NCI-H1436 treated with DMSO at 0.1 percent for 48 hours (cell line): ENCODE measurements at places on chromosomes 2 and 18.

DNA sequence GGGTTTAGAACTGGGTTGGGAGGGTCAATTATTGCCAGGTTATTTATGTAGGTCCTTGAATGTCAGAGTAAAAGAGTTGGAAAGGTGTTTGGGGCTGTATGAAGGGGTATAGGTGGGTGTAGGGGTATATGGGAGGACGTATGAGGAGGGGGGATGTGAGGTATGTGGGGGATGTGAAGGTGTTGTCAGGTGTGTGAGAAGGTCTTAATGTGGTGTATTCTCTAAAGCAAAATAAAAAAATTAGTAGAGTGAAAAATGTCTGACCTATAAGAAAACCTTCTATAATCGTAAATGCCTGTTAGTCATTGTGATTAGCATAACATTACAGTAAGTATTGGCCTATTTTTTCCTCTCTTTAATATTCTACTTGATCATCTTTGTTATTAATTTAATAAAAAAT is 25.1 kb downstream of the ACVR2A start:
- no peak for DNase-seq

GRCh38 chr2:73850009-73850408 is 21.2 kb downstream of the STAMBP start:
- no peak for DNase-seq

DNA sequence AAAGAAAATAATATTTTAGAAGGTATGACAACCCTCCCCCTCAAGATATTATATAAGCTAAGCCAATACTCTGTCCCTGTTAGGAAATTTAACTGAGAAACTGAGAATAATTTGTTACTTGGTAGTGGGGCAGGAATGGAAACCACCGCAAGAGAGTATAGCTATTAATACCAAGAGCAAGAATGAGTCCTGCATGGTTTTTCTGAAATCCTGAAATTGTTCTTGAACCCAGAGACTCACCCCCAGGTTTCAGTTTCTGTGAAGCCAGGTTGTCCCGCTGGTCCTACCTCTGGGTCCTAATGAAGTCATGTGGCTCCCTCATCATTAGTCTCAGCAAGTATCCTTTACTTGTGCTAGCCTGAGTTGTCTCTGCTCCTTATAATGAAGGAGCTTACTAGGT is 671.0 kb upstream of the ACVR2A start:
- DNase-seq = no peak

DNA sequence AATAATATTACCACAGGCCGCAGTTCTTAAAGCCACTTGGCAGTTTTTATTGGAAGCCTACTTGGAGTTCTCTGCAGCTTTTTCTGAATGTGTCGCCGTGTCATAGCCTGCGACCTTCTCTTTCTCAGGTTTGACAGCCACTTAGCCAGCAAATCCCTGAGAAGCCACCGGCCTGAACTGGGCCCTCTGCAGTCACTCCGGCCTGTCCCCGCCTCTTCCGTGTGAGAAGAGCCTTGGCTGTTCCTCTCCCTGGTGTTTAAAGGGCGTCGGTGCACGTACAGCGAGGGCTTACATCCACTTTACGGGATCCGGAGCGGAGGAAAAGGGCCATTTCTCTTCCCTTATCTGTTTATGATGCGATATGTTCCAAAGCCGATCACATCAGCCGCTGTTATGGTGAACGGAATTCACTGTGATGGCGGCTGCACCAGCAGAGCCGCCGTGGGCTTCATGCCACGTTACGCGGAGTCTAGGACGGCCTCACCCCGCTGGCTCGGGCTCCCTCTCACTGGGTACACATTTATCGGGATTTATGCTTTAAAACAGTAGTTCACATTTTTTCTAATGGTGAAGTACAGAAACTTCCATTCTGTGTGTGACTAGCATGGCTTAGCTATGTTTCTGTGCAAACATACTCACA is 66.8 kb downstream of the GBX2 start:
- no peak for DNase-seq

DNA sequence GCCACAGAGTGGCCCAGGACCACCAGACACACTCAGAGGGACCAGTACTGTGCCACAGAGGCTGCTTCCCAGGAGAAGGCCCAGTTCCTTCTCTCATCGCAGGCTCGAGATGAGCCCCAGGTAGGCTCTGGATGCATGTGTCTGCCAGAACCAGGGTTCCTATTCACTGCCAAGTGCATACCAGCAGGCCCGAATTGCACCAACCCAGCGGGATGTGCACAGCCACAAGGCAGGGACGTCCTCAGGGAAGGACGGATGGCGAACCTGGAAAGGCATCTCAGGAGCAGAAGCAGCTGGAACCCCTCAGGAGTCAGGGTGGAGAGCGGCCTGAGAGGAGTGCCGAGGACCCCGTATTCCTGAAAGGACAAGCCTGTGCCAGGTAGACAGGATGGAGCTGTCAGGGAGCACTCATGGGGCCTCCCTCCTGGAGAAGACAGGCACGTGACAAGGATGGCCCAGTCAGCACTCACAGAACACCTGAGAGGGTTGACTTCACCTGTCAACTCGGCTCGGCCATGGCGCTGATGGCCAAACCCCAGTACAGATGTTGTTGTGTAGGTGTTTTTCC is 73.7 kb downstream of the PTGR3 start:
- no peak for DNase-seq

GRCh38 chr2:164664070-164664469 is 42.8 kb upstream of the GRB14 start:
- no peak for DNase-seq

DNA sequence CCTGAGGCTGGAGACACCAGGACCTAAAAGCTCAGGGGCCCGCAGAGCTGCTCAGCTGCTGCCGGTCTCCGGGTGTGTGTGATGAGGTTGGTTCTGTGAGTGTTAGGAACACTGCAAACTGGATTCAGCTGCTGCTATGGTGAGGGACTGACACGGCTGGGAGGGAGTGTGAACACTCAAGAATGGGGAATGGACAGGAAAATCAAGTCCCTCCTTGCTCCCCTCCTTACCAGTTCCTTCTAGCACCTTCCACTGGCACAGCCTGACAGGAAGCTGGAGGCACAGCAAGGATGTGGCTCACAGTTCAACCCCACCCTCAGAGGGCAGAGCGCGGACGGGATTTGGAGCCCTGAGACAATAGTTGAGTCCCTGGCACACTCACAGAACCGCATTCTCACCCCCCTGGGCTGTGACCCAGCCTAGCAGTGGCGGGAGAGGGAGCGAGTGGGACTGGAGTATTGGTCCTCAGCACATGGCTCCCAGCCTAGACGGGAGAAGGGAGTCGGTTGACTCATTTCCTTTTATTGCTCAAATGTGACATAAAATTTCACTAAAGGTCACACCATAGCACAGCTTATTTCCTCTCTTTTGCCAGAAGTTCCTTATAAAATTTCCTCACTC is 42.5 kb downstream of the LRRC30 start:
- DNase-seq = no peak
